ENCODE measurements at places on chromosomes 5 and 9.

- no peak for DNase-seq
Measured at GRCh38 chr5:1792842-1793266, 6.8 kb downstream of the MRPL36 start.

DNA sequence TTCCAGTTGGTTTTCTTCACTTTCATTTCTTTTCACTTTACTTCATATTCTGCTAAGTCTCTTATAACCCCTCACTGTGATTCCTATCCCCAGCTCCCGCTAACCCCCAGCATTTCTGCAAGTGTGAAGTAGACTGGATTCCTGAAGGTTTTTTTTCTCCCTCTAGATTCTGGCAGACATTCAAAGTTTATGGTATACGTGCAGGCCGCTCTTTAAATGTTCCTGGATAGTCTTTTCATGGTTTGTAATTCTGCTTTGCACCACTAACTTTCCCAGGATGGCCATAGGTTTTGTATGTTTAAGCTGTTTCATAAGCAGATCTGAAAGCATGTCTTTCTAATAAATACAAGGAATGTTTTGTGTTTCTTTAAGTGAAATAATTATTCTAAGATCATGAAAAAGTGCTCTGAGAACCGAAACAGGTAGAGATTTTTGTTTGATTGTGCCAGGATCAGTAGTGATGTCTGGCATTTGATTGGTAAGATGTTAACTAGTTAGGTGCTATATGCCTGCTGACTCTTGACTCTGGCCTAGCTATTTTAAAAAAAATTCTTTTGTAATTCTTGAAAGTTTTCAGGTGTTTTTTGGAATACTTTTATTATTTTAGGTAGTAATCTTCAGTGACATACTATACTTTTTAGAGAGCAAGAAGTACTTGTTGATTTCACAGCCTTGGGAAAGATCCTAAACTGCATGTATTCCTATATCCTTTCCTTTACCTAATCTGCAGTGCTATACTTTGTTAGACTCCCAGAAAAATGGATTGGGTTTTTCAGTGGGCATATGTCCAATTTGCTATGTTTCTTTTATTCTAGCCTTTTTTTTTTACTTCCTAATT is 29.7 kb downstream of the CNOT6 start:
- no peak for DNase-seq

GRCh38 chr5:30469691-30470090 is 723.8 kb upstream of the CDH6 start:
- DNase-seq = no peak

- DNase-seq = no peak
Measured at GRCh38 chr5:175344331-175345195, 99.4 kb downstream of the DRD1 start.

DNA sequence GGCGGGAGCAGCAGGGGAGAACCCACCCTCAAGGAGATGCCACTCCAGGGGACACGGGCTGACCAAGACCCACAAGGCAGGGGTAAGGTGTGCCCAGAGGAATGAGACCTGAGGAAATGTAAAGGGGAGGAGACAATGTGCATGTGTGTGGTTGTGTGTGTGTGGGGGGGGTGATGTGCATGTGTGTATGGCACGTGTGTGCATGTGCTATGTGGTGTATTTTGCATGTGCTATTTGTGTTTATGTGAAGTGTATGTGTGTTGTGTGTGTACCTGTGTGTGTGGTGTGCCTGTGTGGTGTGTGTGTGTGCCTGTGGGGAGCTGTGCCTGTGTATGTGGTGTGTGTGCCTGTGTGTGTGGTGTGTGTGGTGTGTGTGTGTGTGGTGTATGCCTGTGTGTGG is 33.5 kb upstream of the FCN2 start:
- DNase-seq = no peak

- DNase-seq = no peak
Measured at GRCh38 chr5:1541702-1542400, 18.1 kb upstream of the LPCAT1 start.

DNA sequence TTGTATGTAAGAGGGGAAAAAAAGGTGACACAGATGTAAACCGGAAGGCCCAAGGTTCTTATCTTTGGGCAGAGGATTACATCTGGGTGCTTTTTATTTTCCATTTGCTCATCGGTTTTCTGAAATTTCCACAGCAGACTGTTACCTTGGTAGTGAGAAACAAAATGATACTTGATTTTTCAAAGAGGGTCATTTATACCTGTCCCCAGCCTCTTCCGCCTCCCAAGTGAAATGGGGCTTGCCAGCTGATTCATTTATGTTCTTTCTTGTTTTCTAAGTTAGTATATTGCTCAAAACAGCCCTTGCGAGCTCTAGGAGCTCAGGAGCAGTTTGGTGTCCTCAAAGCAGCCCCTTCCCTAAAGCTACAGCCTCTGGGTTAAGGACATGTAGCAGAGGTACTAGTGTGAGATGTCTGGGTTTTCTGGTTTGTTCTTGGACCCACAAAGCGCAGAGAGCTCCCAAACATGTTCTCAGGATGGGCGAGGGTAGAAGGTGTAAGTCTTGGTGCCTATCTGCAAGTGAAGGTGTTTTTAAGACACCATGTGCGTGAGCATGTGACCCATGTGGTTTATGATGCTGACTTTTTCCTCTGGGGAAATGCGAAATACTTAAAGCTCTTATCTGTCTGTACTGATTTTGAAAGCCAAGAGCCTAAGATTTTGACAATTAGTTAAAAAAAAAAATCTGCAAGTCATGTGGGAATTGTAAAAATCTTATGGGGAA is 38.3 kb downstream of the DAPK1 start:
- no peak for DNase-seq

GRCh38 chr5:142798099-142798770 is 28.1 kb downstream of the ARHGAP26 start:
- DNase-seq = no peak

DNA sequence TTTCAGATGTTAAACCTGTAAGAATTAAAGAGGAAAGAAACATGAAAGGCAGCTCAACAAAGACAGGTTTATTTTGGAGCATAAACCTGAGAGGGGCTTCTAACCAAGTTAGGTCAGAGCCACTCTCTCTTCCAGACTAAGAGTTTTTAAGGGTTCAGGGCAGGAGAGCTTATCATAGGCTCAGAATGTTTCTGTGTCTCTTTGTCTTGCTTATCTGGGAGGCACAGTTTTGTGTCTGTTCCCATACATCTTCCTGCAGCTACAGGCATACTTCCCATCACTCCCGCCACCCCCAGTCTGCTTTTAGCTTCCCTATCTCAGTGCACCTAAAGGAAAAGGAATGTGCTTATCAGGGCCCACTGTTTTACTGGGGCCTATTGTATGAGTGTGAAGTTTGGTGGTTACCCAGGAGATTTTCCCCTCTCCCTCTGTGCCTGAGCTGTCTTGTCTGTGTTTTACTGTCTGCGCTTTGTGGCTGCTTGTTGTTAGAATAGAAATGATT is 21.9 kb downstream of the CD14 start:
- no peak for DNase-seq
